Myometrial cell (primary cell): ENCODE measurements at places on chromosomes 5 and 9. TPM values are rescaled to one million over a fixed set of nuclear protein-coding genes. Genes with fewer than 3 reads are reported as not detected.

Gene CCNI2
- not detected in 2 replicates for total RNA-seq

Gene ALDH7A1
- total RNA-seq: 20.8 and 22.9 TPM in 2 replicates

Gene ALDH1B1
- total RNA-seq: 28.2 and 35.7 TPM in 2 replicates

Gene GCNT4
- total RNA-seq: 0.35 and 0.58 TPM in 2 replicates
